NCI-H2081 (cell line): ENCODE measurements at places on chromosomes 2 and 18.

- no peak for DNase-seq
Measured at GRCh38 chr2:65639156-65639864, 206.9 kb upstream of the SPRED2 start.

- DNase-seq = no peak
Measured at GRCh38 chr2:168252976-168253375, 5.6 kb upstream of the STK39 start.

- DNase-seq = no peak
Measured at GRCh38 chr2:120455390-120455789, 109.5 kb downstream of the INHBB start.

DNA sequence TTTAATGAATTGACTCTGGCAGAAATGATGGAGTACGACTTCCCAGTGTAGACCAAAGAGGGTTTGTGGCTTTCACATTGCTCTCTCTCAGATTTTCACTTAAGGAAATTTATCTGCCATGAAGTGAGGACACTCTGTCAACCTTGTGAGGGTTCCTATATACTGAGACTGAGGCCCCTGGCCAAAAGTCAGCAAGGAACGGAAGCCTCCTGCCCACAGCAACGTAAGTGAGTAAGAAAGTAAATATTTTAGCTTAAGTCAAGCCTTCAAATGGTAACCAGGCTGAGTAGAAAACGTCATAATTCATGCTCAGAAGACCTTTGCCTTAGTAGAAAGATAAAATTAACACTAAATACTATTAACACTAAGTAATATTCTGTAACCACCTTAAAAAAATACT lies 1080.5 kb upstream of the ACVR2A start:
- DNase-seq = no peak

- DNase-seq = no peak
Measured at GRCh38 chr2:115036818-115037217, 594.4 kb downstream of the DPP10 start.

DNA sequence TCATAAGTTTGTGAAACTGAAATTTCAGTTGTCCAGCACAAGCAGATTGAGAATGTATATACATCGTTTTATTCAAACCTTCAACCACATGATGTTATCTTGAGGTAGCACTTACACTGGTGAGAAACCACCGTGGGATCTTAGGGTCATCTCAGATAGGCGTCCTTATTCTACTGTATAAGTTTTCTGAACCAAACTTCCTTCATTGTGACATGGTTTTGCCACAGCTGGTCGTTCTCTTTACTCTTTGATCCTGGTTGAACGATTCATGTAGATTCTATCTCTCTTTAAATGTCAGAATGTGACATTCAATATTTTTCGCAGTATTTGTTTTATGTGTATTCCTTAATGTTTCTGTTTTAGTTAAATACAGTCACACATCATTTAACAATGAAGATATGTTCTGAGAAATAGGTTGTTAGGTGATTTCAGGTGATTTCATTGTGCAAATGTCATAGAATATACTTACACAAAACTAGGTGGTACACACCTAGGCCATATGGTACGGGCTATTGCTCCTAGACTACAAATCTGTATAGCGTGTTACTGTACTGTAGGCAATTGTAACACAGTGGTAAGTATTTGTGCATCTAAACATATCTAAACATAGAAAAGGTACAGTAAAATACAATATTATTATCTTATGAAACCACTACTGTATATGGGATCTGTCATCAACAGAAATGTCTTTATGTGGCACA lies 17.9 kb upstream of the ARHGAP25 start:
- DNase-seq = no peak

DNA sequence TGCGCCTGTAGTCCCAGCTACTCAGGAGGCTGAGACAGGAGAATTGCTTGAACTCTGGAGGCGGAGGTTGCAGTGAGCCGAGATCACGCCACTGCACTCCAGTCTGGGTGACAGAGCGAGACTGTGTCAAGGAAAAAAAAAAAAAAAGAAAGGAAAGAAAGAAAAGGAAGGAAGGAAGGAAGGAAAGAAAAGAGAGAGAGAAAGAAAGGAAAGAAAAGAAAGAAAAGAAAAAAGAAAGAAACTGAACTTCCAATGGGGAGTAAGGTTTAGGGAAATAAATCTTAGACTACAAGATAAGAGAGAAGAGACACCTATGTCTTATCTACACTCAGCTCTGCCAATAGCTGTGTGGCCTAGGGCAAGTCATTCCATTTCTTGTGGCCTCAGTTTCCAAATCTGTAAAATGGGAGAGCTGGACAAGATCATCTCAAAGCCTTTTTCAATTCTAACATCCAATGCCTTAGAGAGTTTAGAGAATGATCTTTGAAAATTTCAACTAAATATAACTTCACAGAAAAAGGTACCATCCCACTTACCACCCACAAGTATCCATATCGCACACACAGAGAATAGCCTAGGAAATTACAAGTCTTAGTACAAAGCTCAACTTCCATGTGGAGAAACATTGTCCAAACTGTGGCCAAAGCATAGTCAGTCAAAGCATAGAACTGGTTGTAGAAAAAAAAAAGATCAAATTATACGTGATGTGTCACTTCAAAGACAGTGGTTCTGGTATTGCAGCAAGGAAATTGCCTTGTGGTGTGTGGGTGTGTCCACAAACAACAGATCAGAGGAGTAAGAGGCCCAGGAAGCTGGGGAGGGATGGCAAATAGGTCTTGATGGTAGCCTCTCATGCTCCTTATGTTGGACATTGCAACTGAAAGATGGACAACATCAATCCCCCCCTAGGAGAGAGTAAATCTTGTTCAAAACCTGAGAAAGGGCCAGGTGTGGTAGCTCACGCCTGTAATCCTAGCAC lies 42.4 kb downstream of the SLC14A2 start:
- no peak for DNase-seq
